ENCODE measurements at places on chromosomes 5 and 9. TPM values are rescaled to one million over a fixed set of nuclear protein-coding genes. Genes with fewer than 3 reads are reported as not detected.

- DNase-seq, result no peak
Measured at GRCh38 chr5:124952566-124952965, 206.1 kb upstream of the ZNF608 start.

DNA sequence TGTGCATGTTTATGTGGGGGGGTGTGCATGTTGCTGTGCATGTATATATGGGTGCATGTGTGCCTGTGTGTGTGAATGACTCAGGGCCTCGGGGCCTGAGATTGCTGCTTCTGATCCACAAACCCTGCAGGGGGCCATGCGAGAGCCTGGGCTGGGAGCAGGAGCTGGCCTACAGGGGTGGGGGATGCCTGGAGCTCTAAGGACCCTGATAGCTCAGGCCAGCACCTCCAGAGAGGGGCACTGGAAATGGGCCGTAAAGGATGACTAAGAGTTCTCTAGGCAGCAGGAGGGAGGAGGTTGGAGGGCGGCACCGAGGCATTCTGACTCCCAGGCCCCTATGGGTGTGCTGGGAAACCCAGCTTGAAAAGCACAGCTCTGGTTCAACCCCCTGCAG, 6.9 kb upstream of the UBAC1 start:
- no peak for DNase-seq

DNA sequence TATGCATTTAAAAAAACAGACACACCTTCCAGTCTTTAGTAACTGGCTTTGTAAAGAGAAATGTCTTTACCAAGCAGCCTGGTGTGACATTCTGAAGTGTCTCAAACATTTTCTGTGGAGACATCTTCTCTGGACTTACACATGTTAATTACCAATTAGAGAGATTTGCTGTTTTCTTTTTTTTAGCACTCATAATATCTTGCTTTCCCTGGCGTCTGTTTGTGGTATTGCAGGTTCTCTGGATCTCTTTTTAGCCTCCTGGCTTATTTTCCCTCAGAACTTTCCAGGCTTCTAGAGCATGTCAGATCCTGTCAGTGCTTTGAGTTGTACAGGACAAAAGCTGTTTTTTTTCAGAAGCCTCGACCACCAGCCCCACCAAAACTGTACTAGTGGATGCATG, 92.5 kb downstream of the MSX2 start:
- DNase-seq, result no peak

GRCh38 chr9:91231619-91232018, 130.1 kb downstream of the AUH start:
- no peak for DNase-seq

- no peak for DNase-seq
Measured at GRCh38 chr5:142527664-142528295, 158.1 kb downstream of the FGF1 start.

GRCh38 chr9:36486329-36486932, 86.3 kb upstream of the MELK start:
- no peak for DNase-seq

- DNase-seq, result no peak
Measured at GRCh38 chr9:116380496-116380995, 227.0 kb downstream of the PAPPA start.

Gene TSLP
- total RNA-seq, result 0.59 TPM

Gene JAK2
- 3.4 TPM for total RNA-seq

Gene SHC3
- total RNA-seq, result 1.3 TPM

Measured in H9 (cell line).